ENCODE measurements at places on chromosomes 4 and X.

DNA sequence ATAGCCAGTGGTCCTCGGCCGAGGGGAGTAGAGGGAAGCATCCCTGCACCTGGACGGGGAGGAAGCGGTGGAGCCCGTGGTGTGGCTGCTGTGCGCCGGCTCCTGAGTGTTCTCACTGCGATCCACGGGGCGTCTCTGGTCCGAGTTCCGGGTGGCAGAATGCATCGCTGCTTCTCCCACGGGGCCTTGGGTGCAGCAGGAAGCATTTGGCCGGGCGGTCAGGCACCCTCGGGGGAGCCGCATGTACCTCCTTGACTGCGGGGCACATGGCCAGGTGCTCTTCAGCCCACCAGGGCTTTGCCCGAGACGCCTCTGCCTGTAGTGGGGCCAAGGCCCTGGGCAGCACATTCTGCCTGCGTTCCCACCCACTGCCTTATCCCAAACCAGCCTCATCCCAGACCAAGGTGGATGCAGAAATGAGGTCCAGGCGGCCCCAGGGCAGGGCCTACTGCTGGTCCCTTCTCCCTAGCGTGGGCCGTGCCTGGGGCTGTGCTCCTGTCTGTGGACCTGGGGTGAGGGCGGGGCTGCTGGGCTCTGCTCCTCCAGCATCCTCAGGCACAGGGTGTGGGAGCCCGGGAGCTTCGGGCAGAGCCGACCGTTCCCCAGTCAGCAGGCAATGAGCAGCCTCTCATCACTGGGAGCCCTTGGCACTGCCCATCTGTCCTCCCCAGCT, 27.5 kb downstream of the NKX1-1 start:
- DNase-seq: no peak

DNA sequence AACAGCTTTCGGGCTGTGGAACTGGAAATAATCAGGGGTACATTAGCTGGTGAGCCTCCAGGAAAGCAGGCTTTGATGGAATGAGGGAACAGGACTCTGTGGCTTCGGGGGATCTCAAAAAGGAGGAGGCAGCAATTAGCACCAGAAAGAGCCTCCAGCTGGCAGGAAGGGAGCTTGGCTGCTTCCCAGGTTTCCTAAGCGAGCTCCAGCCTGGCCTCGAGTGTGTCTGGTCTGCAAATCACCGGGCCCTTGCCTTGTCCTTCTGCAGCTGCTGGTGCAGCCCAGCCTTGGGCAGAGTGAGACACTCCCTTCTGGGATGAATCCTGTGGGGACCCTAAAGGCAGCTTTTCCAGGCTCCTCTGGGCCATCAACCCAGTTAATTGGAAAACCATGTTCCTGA, 10.7 kb upstream of the PDHA1 start:
- peak; percentile 4 for DNase-seq

DNA sequence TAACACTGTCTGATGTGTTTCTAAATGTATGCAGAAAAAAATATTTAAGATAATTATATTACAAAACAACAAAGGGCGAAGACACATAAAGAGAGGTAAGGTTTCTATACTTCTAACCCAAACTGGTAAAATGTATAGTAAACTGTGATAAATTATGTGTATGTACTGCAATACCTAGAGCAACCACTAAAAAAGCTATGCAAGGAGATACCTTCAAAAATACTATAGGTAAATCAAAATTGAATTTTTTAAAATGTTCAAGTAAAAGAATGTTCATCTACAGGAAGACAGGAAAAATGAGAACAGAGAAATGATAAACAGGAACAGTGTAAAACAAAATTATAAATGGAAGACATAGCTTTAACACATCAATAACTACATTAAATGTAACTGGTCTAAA, 27.3 kb upstream of the RAI2 start:
- no peak for DNase-seq

- DNase-seq: peak; percentile 36
Observed at GRCh38 chrX:13254076-13254785, 65.6 kb downstream of the ATXN3L start.

- DNase-seq: no peak
Observed at GRCh38 chrX:131828482-131828881, 194.6 kb upstream of the STK26 start.

DNA sequence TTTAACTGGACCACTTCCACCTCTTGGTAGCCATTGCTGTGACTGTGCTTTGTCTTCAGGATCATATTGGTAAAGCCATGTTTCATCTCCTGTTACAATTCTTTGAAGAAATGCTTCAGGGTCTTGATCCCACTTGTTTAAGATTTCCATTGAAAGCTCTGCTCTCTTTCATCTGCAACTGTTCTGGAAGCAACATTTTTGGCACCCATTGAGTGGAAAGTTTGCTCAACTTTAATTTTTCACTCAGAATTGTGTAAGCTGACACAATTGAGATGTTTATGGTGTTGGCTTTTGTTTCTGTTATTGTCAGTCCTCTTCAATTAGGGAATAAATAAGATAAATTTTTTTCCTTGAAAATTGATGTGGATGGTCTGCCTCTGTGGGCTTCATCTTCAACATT, 237.4 kb downstream of the MAPK10 start:
- DNase-seq: no peak

GRCh38 chrX:104913348-104913747, 307.1 kb downstream of the TEX13A start:
- no peak for DNase-seq

DNA sequence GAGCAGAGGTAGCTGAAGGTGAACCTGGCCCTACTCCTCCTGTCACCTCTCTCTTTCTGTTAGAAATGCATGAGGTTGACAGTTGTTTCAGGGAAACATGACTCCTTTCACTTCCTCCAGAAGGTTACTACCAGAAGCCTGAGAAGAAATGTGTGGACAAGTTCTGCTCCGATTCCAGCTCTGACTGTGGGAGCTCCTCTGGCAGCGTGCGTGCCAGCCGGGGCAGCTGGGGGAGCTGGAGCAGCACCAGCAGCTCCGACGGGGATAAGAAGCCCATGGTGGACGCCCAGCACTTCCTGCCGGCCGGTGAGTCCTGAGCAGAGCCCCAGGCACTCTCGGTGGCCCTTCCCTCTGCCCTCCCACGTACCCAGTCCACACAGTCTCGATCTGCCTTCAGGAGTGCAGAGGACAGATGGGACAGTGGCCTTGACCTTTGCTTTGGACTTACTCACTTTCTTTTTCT, 61.3 kb upstream of the TLR2 start:
- no peak for DNase-seq

GRCh38 chrX:108557580-108557979, 117.9 kb downstream of the COL4A5 start:
- no peak for DNase-seq

GRCh38 chr4:73869130-73870055, at the start of gene CXCL1:
Gene CXCL1 (plus strand): TSS chr4:73869393. CDS start chr4:73869471, 78 bp downstream.
- peak; percentile 23 for DNase-seq

- no peak for DNase-seq
Observed at GRCh38 chr4:72283357-72283756, 251.6 kb downstream of the NPFFR2 start.

GRCh38 chr4:27861381-27861787, 1000.7 kb downstream of the STIM2 start:
- DNase-seq: no peak

- no peak for DNase-seq
Observed at GRCh38 chr4:1058997-1059665, 47.7 kb downstream of the FGFRL1 start.

DNA sequence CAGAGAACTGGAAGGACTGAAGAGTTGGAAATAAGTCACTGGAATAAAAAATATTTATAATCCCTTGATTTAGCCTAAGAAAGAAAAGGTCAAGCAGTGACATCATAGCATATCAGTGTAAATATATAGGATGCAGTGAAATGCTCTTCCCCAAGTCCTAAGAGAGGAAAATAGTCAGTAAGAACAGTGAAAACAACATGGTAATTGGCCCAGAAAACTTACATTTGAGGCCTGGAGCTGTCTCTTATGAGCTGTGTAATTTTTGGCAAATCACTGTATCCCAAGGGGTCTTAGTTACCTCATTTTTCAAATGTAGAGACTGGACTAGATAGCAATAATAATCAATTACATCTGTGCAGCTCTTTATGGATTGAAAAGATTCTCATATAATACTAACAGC, 255.7 kb upstream of the AR start:
- no peak for DNase-seq

All from thyroid gland (tissue), 4 donors.